Adipose tissue (tissue), 3 donors: ENCODE measurements at places on chromosomes 4 and X. TPM values are rescaled to one million over a fixed set of nuclear protein-coding genes. Genes with fewer than 3 reads are reported as not detected.

The SLC9B1 gene
- polyA plus RNA-seq, result 0.37 TPM

The MMAA gene
- 5.2 TPM for polyA plus RNA-seq

The GPC3 gene
- polyA plus RNA-seq, result 5.0 TPM

The ADRA2C gene
- 2.3 TPM for polyA plus RNA-seq

The HPGD gene
- polyA plus RNA-seq, result 10.7 TPM

The FAM149A gene
- polyA plus RNA-seq, result 12.7 TPM

The GABRB1 gene
- polyA plus RNA-seq, result not detected

The KIT gene
- polyA plus RNA-seq, result 0.64 TPM
